Kidney epithelial cell (primary cell): ENCODE measurements at places on chromosomes 6 and 20.

DNA sequence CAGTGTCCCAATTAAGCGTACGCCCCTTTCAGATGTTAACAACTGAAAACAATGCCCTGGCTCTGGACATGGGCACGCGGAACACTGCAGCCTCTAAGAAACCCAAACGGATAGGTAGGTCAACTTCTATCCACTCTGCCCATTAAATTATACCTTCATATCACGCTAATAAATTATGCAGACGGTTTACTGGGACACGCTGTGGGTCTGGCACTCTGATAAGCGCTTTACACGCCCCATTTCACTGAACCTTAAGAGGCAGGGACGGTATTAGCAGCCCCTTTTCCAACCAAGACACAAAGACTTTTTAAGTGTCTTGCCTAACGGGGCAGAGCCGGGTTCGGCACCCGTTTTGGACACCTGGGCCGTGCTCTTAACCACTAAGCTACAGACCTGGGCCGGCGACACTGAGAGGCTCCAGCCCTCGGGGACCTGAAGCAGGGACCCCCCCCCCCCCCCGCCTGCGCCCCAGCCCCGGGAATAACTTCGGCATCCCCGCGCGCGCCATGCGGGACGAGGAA, 744 bp downstream of the STAU1 start:
- DNase-seq, result no peak

- DNase-seq, result no peak
These were observed 159.1 kb downstream of the TFAP2B start for GRCh38 chr6:50977796-50978195.

- DNase-seq, result no peak
These were observed 58.6 kb downstream of the NOL4L start for GRCh38 chr20:32526541-32526940.

- DNase-seq, result no peak
These were observed 11.9 kb downstream of the SLX4IP start for GRCh38 chr20:10447028-10447427.

- DNase-seq, result no peak
These were observed 29.6 kb downstream of the SRSF3 start for GRCh38 chr6:36623547-36624459.
